HCT116 (cell line): ENCODE measurements at places on chromosomes 12 and 14.
A peak's percentile ranks its signal among the peaks of the same experiment; 100 is the strongest.

- peaks cover 4% of the 10 kb centered on the region for H3K4me1 ChIP-seq
- no peak for DNase-seq
- no peak overlapping the region for H3K4me3 ChIP-seq
- H3K27ac ChIP-seq = no peak overlapping the region
- no peaks in the 10 kb centered on the region for H3K36me3 ChIP-seq
- no peaks in the 10 kb centered on the region for H3K27me3 ChIP-seq
Observed at GRCh38 chr12:69007101-69007854, 74.3 kb upstream of the CPM start.

GRCh38 chr12:102172436-102172835 is 25.2 kb downstream of the PMCH start:
- no peak overlapping the region for H3K27ac ChIP-seq
- H3K27me3 ChIP-seq = no peaks in the 10 kb centered on the region
- H3K4me3 ChIP-seq = no peak overlapping the region
- DNase-seq = no peak
- H3K36me3 ChIP-seq = peaks cover 7% of the 10 kb centered on the region
- no peaks in the 10 kb centered on the region for H3K4me1 ChIP-seq

DNA sequence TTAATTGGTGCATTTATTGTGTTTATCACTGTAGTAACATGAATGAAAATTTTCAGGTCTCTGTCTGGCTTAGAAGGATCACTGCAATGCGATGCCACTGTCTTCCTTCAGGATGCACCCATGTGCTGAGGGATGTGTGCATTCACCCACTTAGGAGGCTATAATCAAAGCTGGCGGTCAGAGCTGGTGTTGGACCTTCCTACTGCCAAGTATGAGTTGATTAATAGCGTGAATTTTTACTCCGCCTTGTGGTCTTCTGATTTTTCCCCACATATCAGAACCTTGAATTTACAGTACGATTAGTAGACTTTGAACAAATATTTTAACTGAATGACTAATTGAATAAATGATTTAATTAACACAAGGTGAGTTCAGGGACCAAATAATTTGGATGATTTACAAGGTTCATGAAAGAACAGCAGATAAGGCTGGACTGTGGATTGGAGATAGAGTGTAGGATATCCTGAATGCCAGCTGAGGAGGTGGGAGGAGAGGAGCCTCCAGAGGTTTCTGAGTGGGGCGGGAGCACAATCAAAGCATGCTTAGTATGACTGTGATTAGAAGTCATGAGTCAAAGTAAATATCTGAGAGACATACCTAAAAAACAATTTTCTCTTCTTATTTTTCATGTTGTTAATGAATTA is 50.1 kb downstream of the RERG start:
- no peak for DNase-seq
- peaks cover 52% of the 10 kb centered on the region for H3K27me3 ChIP-seq
- no peaks in the 10 kb centered on the region for H3K36me3 ChIP-seq
- H3K4me3 ChIP-seq = no peak overlapping the region
- H3K27ac ChIP-seq = no peak overlapping the region

DNA sequence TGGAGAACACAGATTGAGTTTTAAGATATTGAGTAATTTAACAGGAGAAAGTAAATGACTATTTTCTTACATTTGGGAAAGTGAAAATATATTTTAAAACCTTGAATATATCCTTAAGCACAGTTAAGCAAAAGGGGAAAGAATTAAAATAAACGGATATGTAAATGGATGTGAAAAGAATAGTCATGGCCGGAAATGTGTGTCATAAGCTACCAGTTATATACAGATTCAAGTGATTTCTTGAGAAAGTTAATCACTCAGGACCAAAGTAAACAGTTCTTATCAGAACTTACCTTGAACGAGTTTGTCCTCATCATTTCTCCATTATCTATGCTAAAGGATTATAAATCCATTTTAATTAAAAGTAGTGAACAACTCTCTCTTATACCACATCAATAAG is 33.4 kb downstream of the C12orf75 start:
- H3K4me1 ChIP-seq = no peaks in the 10 kb centered on the region
- no peaks in the 10 kb centered on the region for H3K27me3 ChIP-seq
- no peaks in the 10 kb centered on the region for H3K36me3 ChIP-seq
- no peak overlapping the region for H3K4me3 ChIP-seq
- no peak overlapping the region for H3K27ac ChIP-seq
- no peak for DNase-seq

GRCh38 chr12:67413577-67413976 is 144.4 kb downstream of the CAND1 start:
- no peak for DNase-seq
- H3K27me3 ChIP-seq = no peaks in the 10 kb centered on the region
- no peak overlapping the region for H3K4me3 ChIP-seq
- H3K4me1 ChIP-seq = no peaks in the 10 kb centered on the region

DNA sequence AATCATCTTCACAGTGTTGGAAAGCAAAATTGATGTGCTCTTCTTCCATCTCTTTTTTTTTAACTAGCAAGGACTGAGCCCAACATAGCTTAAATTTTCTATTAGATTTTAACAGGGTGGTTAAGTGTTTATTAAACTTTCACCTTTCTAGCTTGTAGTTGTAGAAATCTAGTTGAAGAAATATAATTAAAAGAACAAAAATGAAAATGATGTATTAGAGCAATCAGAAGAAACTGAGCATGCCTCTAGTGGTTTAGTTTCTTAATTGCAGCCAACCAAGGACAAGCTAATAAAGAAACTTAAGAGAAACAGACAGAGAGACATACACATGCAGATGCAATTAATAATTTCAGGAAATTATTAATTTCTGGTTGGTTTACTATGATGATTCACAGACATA is 673.0 kb upstream of the LMO3 start:
- no peaks in the 10 kb centered on the region for H3K27me3 ChIP-seq
- no peaks in the 10 kb centered on the region for H3K4me1 ChIP-seq
- no peak overlapping the region for H3K4me3 ChIP-seq
- H3K27ac ChIP-seq = no peak overlapping the region

DNA sequence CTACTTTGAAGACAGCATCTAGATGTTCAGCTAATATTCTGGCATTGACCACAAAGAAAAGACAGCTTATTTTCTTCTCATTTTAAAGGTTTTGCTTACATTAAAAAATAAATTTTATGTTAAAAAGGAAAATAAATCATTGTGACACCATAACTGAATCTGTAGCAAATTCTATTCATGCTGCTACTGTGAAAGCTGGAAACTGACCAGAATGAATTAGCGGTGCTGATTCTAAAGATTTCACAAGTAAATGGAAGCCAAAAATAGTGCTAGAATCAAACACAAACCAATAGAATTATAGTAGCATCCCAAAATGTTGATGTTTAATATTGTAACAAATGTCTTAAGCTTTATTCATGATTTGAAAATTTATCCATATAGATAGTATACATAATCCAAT is 850.0 kb upstream of the FBXO33 start:
- H3K4me3 ChIP-seq = no peak overlapping the region
- H3K27me3 ChIP-seq = no peaks in the 10 kb centered on the region
- no peaks in the 10 kb centered on the region for H3K36me3 ChIP-seq
- H3K27ac ChIP-seq = no peak overlapping the region
- H3K4me1 ChIP-seq = no peaks in the 10 kb centered on the region

- no peak for DNase-seq
- H3K36me3 ChIP-seq = no peaks in the 10 kb centered on the region
- H3K4me1 ChIP-seq = peaks cover 13% of the 10 kb centered on the region
- no peaks in the 10 kb centered on the region for H3K27me3 ChIP-seq
Observed at GRCh38 chr12:104890476-104891096, 67.5 kb downstream of the SLC41A2 start.

- H3K27me3 ChIP-seq = no peaks in the 10 kb centered on the region
- no peak overlapping the region for H3K27ac ChIP-seq
- H3K36me3 ChIP-seq = no peaks in the 10 kb centered on the region
- no peaks in the 10 kb centered on the region for H3K4me1 ChIP-seq
- H3K4me3 ChIP-seq = no peak overlapping the region
Observed at GRCh38 chr14:105899071-105899641, 372.8 kb downstream of the TMEM121 start.

DNA sequence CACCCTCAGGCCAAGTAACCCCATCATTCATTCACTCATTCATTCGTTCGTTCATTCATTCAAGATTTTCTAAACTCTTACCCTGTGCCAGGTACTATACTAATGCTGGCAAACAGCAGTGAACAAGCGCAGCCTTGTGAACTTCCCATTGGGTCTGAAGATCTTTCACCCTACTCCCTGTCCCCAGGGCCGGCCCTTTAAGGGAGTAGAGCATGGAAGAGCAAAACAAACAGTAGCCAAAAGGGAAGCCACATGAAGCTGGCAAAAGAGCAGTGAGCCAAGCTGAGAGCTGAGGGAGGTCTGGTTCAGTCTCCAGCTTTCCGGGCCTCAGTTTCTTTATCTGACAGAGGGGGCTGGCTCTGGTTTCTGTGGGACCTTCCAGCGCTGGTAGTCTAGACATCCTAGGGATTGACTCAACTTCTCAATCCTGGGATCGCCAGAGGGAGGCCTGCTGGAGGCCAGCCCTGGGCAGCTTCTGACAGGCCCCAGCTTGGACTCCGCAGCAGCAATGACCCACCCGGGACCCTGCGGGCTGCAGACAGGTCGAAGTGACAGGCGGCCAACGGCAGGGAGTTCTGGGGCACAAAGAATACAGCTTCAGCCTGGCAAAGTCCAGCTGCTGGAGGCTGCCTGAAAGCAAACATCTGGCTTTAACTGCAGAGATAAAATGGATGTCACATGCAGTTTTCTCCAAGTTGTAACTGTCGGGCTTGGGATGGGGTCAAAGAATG is 27.1 kb downstream of the ACTN1 start:
- H3K4me3 ChIP-seq = peak overlapping the region; percentile 42; the same call in 1 of the 2 replicates
- peak overlapping the region; percentile 81 for H3K27ac ChIP-seq
- no peaks in the 10 kb centered on the region for H3K36me3 ChIP-seq
- H3K27me3 ChIP-seq = no peaks in the 10 kb centered on the region

DNA sequence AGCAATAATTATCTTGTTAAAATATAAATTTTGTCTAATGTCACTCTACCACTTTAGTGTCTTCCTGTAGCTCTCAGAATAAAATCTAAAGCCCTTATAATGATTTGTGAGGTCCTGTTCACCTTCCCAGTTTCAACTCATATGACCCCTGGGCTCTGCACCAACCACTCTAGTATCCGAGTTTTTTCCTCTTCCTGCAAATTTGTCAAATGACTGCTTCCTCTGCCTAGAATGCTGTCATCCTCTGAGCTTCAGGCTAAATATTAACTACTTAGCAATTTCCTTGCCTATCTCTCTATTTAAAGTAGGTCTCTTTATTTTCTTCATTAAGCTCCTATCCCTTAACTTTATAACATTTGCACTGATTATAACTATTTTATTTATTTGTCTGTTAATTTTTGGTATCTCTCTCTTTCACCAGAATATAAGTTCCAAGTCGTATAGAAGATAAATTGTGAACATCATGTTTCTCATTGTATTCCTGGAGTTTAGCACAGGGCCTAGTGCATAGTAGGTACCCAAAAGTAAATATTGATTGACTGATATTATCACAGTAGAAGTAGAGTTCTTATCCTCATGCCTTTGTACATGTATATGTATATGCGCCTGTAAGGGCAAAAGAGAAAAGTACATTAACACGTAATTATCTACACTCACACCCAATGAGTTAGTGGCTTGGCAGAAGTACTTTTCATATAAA is 196.0 kb downstream of the BCAT1 start:
- no peak for DNase-seq
- H3K27me3 ChIP-seq = 0 out of 2 replicates have a peak, but pooled peaks cover 6% of the 10 kb centered on the region
- H3K36me3 ChIP-seq = no peaks in the 10 kb centered on the region
- H3K4me3 ChIP-seq = no peak overlapping the region
- H3K27ac ChIP-seq = no peak overlapping the region

GRCh38 chr12:132433641-132434395 is 56.1 kb upstream of the FBRSL1 start:
- no peak overlapping the region for H3K4me3 ChIP-seq
- DNase-seq = no peak
- H3K4me1 ChIP-seq = peaks cover 14% of the 10 kb centered on the region

GRCh38 chr14:101819251-101819990 is 57.9 kb downstream of the PPP2R5C start:
- H3K36me3 ChIP-seq = no peaks in the 10 kb centered on the region
- H3K27me3 ChIP-seq = no peaks in the 10 kb centered on the region
- no peaks in the 10 kb centered on the region for H3K4me1 ChIP-seq
- H3K4me3 ChIP-seq = no peak overlapping the region

DNA sequence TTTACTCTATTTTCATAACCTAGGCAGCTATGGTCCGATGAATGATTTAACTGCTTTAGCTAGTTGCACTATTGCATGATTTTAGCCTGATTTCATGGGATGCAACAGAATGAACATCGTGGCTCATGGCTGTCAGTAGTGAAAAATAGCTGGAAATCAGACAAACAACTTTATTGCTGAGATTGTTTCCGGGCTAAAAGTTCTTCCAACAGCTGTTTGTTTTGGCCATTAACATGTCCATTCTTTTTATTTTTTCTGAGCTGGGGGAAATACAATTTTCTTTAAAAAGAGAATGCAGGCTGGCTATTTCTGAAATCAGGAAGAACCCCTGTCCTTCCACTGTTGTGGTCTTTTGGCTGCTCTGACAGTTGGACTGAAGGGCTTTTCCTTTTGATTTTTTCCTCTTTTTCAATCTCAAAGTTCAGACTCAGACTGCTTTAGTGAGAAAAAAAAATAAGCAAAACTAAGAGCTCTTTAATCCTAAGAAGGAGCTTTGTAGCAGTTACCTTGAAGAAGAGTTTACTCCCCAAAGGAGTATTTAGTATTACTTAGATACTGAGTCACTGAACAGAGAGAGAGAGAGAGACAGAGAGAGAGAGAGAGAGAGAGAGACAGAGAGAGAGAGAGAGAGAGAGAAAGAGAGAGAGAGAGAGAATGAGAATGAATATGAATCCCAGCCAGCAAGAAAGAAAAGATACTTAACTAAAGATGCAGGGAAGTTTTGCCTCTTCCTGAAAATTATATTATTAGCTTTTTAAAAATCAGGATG is at the start of gene NAV3:
Gene NAV3 (plus strand): TSS at position 312 of the 769 bp plus-strand sequence. CDS start 568 bp downstream, outside the sequence.
- no peaks in the 10 kb centered on the region for H3K27me3 ChIP-seq
- no peak within 1 kb of the TSS for H3K4me3 ChIP-seq
- no peak within 1 kb of the TSS for H3K27ac ChIP-seq
- H3K4me1 ChIP-seq = no peaks in the 10 kb centered on the region
- no peaks in the 10 kb centered on the region for H3K36me3 ChIP-seq
- no peak for DNase-seq

GRCh38 chr14:81245771-81246170 is 25.0 kb upstream of the GTF2A1 start:
- no peaks in the 10 kb centered on the region for H3K36me3 ChIP-seq
- H3K4me1 ChIP-seq = no peaks in the 10 kb centered on the region
- no peak overlapping the region for H3K27ac ChIP-seq

- H3K36me3 ChIP-seq = no peaks in the 10 kb centered on the region
- H3K4me1 ChIP-seq = peaks cover 16% of the 10 kb centered on the region
- H3K27me3 ChIP-seq = no peaks in the 10 kb centered on the region
- no peak for DNase-seq
Observed at GRCh38 chr14:71318097-71318459, 410.8 kb downstream of the PCNX1 start.

GRCh38 chr12:46661110-46661845 is 164.5 kb downstream of the SLC38A4 start:
- no peaks in the 10 kb centered on the region for H3K27me3 ChIP-seq
- no peak overlapping the region for H3K4me3 ChIP-seq
- H3K36me3 ChIP-seq = no peaks in the 10 kb centered on the region
- DNase-seq = peak; percentile 71
- peaks cover 53% of the 10 kb centered on the region for H3K4me1 ChIP-seq

- H3K27me3 ChIP-seq = no peaks in the 10 kb centered on the region
- no peak overlapping the region for H3K27ac ChIP-seq
- no peaks in the 10 kb centered on the region for H3K36me3 ChIP-seq
- H3K4me1 ChIP-seq = peaks cover 26% of the 10 kb centered on the region
- DNase-seq = no peak
Observed at GRCh38 chr14:50395448-50395847, 1.2 kb downstream of the CDKL1 start.

GRCh38 chr12:105454688-105455087 is 124.2 kb downstream of the C12orf75 start:
- no peak for DNase-seq
- H3K36me3 ChIP-seq = no peaks in the 10 kb centered on the region
- H3K27me3 ChIP-seq = no peaks in the 10 kb centered on the region; the same call in 1 of the 2 replicates
- H3K4me1 ChIP-seq = no peaks in the 10 kb centered on the region
- H3K4me3 ChIP-seq = no peak overlapping the region
